NCI-H460 (cell line): ENCODE measurements at places on chromosomes 7 and 10. TPM values are rescaled to one million over a fixed set of nuclear protein-coding genes. Genes with fewer than 3 reads are reported as not detected.

- no peak for DNase-seq
These were observed 34.1 kb downstream of the ACADSB start for GRCh38 chr10:123042708-123043408.

DNA sequence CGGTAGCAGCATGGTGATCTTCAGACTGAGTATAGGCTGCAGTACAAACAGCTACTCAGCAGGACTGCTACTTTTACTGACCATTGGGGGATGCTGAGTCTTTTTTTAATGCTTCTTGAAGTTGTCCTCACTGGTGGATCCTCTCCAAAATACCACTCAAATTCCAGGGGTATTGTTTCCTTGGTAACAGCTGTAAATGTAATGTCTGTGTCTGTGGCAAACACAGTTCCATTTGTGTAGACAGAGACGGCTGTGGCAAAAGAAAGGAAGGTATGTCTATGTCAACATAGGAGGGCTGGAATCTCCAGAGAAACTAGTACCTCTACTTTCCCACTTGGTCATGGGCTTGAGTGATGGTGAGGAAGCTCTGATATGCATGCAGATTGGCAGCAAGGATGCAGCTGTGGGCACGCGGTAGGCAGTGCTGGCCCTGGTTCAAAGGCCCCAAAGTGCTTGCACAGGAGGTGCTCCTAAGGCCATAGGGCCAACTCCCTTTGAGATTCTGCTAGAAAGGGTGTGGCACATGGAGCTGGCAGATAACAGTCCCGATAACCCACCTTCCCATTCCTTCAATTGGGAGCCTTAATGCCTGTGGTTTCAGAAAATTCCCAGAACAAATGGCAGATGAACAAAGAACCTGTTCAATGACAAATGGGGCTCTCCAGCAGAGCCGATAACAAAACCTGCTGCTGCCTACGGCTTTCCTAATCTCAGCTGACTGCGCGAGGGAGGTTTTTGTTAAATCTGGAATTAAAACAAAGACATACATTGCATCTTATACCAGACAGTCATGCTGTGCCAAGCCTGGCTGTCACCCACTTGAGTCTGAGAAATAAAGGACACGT, 43.0 kb downstream of the PKD1L1 start:
- DNase-seq: no peak

GRCh38 chr7:80619741-80620140, 18.7 kb upstream of the CD36 start:
- no peak for DNase-seq

TRIM74 gene
- total RNA-seq: 0.12 TPM in 1 of 2 replicates, not detected in the other

INTS15 gene
- total RNA-seq: 24.4 and 25.2 TPM in 2 replicates
